ENCODE measurements at places on chromosomes 12 and 14. TPM values are rescaled to one million over a fixed set of nuclear protein-coding genes. Genes with fewer than 3 reads are reported as not detected.
A peak's percentile ranks its signal among the peaks of the same experiment; 100 is the strongest.

DNA sequence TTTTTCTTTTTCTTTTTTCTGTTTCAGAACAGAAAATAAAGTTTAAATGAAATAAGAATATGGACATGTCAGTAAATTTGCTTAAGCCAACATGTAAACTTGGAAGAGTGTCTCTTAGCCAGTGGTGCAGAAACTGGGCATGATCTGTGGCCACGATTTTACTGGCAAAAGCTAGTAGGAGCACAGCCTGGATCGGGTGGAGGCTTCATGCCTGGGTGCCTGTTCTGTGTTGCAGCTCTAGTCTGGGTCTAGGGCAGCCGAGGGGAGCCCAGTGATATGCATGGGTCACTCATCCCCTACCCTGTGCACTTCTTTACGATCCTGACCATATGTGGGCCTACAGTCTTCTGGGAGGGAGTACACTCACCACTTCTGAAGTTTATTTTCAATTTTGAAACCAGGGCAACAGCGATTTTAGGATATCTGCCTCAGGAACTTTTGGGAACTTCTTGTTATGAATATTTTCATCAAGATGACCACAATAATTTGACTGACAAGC is 45.6 kb upstream of the SMCO2 start:
- DNase-seq, result no peak

- DNase-seq, result peak; percentile 95
Observed at GRCh38 chr12:7994731-7995205, 37.7 kb upstream of the FOXJ2 start.

DNA sequence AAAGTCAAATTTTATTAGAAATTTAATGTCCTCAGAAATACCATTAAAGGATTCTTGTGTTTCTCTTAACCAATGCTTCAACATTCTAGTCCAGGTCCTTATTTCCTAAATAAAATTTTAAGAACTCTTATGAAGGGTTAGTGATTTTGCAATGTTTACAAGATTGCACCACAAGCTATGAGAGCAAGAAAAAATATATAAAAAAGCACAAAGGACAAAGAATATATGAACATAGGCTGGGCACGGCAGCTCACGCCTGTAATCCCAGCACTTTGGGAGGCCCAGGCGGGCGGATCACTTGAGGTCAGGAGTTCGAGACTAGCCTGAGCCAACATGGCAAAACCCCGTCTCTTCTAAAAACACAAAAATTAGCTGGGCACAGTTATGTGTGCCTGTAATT is 7.7 kb downstream of the RACGAP1 start:
- no peak for DNase-seq

ARHGDIB gene
- 14.6 TPM for total RNA-seq

TMEM132D gene
- total RNA-seq, result not detected

- no peak for DNase-seq
Observed at GRCh38 chr14:58693048-58693447, 55.3 kb downstream of the DACT1 start.

GRCh38 chr14:100688051-100688450 is 38.6 kb upstream of the DLK1 start:
- DNase-seq, result no peak

DNA sequence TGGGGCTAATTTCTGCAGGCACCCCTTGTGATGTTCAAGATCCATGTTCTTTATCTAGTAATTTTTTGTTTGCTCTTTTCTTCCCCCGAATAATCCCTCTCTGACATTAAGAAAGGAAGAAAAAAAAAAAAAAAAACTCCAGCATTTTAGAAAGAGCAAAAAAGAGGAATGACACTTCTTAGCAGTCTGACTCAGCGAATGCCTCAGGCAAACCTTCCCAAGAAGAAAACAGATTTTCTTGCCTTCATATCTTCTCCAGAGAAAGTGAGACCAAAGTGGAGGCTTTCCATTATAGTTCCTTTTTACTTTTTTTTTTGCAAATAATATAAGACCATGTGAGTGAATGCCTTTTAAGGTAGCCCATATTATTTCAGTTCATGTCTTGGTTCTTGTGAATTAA is 479.0 kb upstream of the SYT1 start:
- DNase-seq, result no peak

GRCh38 chr14:93012951-93013719 is 90.2 kb downstream of the CHGA start:
- peak; percentile 53 for DNase-seq

GRCh38 chr12:22356231-22356630 is 21.7 kb upstream of the ST8SIA1 start:
- no peak for DNase-seq

DNA sequence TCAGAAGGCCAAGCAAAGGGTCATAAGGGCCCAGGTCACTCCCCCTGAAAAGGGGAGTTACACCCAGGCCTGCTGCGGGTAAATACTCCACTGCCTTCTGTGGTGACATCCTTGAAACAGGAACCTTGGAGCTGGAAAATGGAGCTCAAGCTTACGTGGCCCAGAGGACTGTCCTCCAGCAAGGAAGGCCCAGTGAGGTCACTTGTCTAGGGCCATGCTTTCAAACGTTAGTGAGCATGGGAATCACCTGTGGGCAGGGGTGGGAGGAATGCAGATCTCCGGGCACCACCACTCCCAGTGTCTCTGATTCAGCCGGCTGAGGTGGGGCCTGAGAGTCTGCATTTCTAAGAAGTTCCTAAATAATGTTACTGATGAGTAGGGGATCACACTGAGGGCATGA is 140.5 kb upstream of the CCND2 start:
- no peak for DNase-seq

- DNase-seq, result no peak
Observed at GRCh38 chr12:48934312-48934706, 9.0 kb upstream of the FKBP11 start.

DNA sequence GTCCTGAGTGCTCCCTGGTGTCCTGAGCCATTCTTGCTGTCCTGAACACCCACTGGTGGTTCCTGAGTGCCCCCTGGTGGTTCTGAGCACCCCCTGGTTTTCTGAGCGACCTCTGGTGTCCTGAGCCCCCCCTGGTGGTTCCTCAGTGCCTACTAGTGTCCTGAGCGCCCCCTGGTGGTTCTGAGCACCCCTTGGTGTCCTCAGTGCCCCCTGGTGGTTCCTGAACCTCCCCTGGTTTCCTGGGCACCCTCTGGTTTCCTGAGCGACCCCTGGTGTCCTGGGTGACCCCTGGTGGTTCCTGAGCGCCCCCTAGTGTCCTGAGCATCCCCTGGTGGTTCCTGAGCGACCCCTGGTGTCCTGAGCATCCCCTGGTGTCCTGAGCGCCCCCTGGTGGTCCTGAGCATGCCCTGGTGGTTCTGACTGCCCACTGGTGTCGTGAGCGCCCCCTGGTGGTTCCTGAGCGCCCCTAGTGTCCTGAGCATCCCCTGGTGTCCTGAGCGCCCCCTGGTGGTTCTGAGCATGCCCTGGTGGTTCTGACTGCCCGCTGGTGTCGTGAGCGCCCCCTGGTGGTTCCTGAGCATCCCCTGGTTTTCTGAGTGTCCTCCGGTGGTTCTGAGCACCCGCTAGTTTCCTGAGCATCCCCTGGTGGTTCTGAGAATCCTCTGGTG is 473.1 kb downstream of the TMEM121 start:
- no peak for DNase-seq

- DNase-seq, result peak; percentile 79
Observed at GRCh38 chr12:16352481-16352880, 5.0 kb downstream of the MGST1 start.

- no peak for DNase-seq
Observed at GRCh38 chr12:117484901-117485300, 123.5 kb upstream of the NOS1 start.

Measured in astrocyte (in vitro differentiated cells and primary cell).